ENCODE measurements at places on chromosomes 5 and 9.

GRCh38 chr5:6601816-6602215, 31.0 kb downstream of the NSUN2 start:
- no peak for DNase-seq

GRCh38 chr9:78453450-78453849, 156.5 kb downstream of the PSAT1 start:
- no peak for DNase-seq

DNA sequence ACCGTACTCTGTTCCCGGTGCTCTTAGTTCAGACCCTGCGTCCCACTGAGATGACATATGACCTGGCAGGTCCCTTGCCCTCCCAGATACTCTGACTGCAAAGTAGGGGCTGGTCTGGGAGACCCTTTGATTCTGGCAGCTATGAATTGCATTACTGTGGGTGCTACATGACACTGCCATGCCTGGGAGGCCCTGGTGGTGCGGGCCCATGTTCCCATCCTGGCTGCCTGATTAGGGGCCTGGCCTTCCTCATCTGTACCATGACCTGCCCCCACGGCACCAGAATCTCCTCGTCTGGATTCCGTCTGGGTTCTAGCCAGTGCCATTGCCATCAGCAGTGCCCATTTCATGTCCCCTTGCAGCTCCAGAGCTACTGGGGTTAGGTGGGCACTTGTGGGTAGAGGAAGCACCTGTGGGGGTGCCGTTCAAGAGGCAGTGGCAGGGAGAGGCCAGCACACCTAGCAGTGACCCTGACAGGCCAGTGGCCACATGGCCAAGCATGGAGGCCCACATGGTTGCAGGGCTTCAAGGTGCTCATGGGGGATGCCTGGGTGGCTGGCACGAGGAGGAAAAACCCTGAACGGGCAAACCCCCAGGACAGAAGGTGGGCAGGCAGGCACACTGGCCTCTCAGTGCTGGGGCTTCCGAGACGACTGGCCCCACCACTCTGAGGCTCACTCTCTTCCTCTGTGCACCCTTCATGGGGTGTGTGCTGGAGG, 69.7 kb downstream of the PHF2 start:
- DNase-seq, result no peak

- no peak for DNase-seq
These were observed 39.6 kb downstream of the PDE6A start for GRCh38 chr5:149904977-149905376.

DNA sequence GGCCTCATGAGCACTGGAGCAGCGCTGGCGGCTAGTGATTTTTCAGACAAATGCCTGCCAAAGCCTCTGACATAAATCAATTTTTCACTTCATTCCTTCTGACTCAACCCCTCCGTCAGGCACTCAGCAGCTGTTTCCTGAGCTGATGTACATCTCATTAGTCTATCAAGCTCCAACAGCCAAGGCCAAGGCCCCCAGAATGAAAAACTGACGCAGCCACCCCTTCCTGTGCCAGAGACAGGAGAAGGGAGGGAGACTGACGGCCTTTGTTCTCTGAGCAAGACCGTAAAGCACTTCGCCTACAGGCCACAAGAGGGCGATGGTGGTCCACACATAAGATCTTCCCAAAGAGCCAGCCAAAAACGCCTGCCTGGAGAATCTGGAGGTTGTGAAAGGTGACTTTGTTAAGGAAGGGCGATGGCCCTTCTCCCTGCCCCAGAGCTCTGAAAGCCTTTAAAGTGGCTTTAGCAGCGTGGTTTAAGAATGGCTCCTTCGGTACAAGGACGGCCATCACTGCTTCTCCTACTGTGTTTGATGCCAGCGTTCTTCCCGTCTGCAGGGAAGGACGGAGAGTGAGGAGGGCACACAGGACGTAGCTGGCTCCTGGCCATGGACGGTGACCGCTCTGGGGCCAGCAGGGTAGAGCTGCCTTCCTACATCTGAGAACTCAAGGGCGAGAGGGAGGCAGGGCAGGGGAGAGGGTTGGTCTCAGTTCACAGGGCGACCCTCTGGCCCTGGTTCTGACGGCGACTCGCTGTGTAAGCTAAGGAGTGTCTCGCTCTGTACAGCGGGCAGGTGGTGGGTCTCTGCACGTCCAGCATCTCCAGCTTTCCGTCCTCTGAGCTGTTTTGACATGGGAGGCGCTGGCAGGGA, 37.0 kb downstream of the ALG2 start:
- peak; percentile 99 for DNase-seq

- DNase-seq, result no peak
These were observed 115.9 kb downstream of the TARS1 start for GRCh38 chr5:33556330-33557328.

- DNase-seq, result no peak
These were observed 132.2 kb upstream of the TARS1 start for GRCh38 chr5:33308586-33308985.

GRCh38 chr5:63959177-63959982, 2.9 kb downstream of the HTR1A start:
- no peak for DNase-seq

GRCh38 chr9:5895782-5896181, 5.1 kb downstream of the MLANA start:
- DNase-seq, result peak; percentile 14

DNA sequence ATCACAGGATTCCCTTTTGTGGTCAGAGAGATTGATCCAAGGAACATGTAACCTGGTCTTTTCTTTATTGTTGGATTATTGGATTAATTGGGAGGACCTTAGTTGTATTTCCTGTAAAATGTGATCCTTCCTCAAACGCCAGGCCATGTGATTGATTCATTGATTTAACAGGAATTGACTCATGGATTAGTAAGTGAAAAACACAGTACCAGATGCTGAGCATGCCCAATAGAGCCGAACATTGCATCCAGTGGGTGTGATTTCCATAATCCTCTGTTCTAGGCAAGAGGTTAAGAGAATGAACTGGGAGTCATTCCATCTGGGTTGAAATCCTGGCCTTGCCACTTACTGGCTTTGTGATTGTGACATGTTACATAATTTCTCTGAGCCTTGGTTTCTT, 522.3 kb downstream of the MAT2B start:
- DNase-seq, result peak; percentile 41

DNA sequence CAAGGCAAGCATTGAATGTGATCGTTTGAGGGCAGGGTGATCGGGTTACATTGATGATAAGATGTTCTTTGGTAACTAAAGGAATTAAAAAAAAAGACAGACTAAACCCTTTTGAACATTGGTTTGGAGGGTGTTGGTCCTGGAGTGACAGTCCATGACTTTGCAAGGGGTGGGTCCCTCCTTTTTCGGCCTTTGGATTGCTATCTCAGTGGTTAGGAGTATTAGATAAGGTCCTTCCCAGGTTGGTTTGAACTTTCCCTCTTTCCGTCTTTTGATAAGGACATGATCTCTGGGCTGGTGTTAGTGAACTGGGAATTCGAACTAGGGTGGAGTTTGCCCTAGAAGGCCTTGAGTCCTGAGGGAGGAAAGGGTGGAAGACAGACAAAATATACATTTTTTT, 5.4 kb upstream of the ABO start:
- no peak for DNase-seq

- DNase-seq, result peak; percentile 49
These were observed 71.6 kb downstream of the GCNT1 start for GRCh38 chr9:76530458-76531110.

DNA sequence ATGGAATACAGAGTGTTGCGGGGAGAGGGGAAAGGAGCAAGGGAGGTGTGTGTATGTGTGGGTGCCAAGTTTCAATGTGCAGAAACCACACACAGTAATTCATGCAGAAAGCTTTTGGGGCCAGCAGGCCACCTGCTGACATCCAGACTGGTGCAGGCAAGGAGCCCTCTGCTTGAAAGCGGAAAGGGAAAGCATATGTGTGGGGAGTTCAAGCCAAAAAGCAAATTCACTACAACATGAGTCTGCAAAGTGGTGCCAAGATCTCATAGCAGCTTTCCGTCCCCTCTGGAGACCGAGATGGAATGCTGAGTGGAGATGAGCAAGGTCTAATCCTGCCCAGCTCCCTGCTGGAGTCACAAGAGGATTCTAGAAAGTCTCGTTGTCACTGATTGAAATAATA, 159.7 kb upstream of the VLDLR start:
- no peak for DNase-seq

GRCh38 chr5:32156635-32157034, 17.5 kb downstream of the GOLPH3 start:
- no peak for DNase-seq

DNA sequence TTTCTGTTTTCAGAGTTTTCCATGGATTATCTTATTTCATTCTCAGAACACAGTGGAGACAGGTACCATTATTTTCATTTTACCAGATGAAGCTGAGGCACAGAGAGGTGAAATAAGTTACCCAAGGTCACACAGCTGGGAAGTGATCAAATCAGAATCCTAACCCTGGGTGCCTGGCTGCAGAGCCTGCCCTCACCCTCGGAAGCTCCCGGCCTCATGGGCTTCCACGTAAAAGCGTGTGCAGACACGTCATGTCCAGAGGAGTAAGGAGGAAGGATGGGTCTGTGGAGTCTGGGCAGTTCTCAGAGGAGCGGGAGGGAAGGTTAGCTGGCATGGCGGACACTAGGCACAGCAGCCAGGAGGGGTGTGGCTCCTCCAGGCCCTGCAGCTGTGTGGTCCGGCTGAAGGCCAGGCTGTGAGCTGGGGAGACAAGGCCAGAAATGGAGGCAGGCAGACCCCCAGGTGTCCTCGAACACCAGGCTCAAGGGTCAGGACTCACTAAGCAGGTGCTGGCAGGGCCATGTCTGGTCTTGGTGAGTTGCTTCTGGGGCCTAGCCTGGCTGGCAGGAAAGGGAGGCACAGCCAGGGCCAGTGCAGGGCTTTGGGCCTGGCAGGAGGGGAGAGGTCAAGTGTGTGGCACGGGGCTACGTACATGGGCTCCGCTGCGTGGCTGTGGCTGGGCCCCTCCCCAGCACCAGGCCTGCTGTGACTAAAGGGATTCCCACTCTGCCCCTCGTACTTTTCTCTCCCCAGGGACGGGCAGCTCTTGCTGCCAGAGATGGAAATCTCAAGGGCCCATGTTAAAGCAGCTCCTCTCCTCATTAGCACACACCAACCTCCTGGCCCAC, 5.6 kb downstream of the TBC1D9B start:
- DNase-seq, result no peak

DNA sequence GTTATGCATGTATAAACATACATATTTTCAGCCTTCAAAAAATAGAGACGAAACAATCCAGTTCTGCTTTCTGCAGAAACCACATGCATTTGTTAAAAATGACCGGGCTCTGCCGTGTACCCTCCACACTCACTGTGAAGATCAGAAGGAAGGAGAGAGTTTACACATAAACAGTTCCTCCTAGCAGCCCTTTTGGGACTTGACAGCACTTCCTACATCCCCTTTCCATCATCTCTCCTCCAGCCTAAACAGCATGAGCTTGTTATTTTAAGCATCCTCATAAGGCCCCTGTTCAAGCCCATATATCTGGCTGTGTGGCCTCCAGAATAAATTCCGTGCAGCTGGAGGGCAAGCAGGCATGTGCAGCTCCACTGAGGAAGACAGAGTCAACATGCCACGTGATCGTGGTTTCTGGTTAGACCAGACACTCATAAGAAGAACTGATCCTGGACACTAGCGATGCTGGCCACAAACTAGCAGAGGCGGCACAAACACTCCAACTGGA, 42.2 kb downstream of the NIPAL4 start:
- DNase-seq, result no peak

DNA sequence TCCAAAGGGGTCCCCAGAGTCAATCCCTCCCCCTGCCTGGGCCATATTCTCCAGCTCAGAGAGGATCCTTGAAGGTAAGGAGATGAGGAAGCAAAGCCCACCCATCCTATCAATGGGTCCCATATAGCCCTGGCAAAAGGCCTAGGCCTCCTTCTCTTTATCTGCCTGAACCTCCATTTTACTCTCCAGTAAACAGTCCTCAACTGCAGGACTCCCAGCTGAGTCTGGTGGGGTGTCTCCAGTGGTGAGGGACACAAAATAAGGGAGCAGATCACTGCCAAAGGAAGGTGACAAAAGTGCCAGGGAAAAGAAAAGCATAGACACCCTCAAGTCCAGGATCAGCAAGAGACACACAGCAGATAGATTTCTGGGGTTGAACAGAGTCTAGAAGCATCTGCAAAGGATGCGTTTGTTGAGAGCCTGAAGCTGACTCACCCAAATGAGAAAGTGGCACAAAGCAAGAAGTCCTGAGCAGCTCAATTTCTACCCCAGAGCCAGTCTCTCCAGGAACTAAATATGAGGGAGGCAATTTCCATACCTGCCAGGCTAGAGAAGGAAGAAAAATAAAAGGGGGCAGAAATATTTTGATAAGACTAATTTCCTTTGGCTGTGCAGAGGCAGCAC, 2.7 kb upstream of the EBF1 start:
- no peak for DNase-seq

DNA sequence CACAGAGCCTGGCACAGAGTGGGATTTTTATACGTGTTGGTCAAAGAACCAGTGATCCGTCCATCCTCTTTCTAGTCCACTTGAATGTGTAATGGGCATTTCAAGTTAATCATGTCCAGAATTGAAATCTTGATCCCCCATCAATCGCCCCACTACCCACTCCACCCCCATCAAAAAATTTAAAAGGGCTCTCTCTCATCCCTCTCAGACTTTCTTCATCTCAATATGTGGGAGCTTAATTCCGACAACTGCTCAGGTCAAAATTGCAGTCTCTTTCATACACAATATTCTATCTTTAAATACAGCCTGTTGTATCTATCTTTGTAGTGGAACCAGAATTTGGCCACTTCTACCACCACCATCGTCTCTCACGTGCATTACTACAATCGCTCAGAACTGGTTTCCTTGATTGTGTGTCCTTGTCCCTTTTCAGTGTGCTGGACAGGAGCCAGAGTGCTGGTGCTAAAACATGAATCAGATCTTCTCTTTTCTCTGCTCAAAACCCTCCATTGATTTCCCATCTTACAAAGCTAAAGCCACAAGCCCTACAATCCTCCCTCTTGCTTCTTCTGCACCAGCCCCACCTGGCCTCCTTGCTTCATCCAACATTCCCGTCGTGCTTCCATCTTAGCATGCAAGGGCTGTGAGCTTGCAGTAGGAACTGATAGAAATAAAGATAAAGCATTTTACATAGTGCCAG, 786 bp upstream of the KIF3A start:
- no peak for DNase-seq

DNA sequence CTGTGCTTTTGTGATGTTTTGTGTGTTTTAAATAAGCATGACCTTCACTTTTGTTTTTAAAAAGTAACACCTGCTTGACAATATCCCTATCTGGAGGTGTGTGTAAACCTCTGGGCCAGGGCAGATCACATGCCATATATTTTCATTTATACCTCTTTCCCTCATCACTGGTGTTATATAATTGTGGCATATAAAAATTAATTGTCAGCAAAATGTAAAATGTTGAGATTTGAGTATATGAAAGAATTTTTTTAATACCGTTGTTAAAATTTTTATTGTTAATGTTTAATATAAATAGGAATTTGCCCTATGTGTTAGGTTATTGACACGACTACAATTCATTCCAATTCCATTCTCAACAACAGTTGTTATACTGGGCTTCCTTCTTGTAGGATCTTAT, 6.5 kb downstream of the CDH12 start:
- no peak for DNase-seq

GRCh38 chr5:132224716-132225115, 2.9 kb downstream of the P4HA2 start:
- no peak for DNase-seq

Measured in endothelial cell of umbilical vein (primary cell).